ENCODE measurements at places on chromosomes 7 and 10. TPM values are rescaled to one million over a fixed set of nuclear protein-coding genes. Genes with fewer than 3 reads are reported as not detected.

The SLC26A5 gene
- not detected for total RNA-seq

The PFKFB3 gene
- 24.7 TPM for total RNA-seq

The TMEM176B gene
- total RNA-seq = 33.4 TPM

The TAC1 gene
- not detected for total RNA-seq

The GPR37 gene
- not detected for total RNA-seq

The PDZD7 gene
- total RNA-seq = 0.38 TPM

The STRA8 gene
- not detected for total RNA-seq

The KLHL7 gene
- total RNA-seq = 167 TPM

The ATOH7 gene
- total RNA-seq = not detected

The RARRES2 gene
- 24.0 TPM for total RNA-seq

The C10orf90 gene
- total RNA-seq = not detected

The WDR86 gene
- total RNA-seq = 0.48 TPM

The THSD7A gene
- total RNA-seq = 0.70 TPM

The HHEX gene
- 2.6 TPM for total RNA-seq

The LIPK gene
- total RNA-seq = not detected

Measured in Right ventricle myocardium superior (tissue), 1 donor.